ENCODE measurements at places on chromosomes 6 and 20.
A peak's percentile ranks its signal among the peaks of the same experiment; 100 is the strongest.

GRCh38 chr6:6910734-6911295 is 196.9 kb upstream of the RREB1 start:
- no peak for DNase-seq

- DNase-seq, result no peak
Measured at GRCh38 chr6:1764397-1764987, 154.8 kb downstream of the FOXC1 start.

GRCh38 chr20:47124181-47124717 is 229.6 kb downstream of the EYA2 start:
- no peak for DNase-seq

DNA sequence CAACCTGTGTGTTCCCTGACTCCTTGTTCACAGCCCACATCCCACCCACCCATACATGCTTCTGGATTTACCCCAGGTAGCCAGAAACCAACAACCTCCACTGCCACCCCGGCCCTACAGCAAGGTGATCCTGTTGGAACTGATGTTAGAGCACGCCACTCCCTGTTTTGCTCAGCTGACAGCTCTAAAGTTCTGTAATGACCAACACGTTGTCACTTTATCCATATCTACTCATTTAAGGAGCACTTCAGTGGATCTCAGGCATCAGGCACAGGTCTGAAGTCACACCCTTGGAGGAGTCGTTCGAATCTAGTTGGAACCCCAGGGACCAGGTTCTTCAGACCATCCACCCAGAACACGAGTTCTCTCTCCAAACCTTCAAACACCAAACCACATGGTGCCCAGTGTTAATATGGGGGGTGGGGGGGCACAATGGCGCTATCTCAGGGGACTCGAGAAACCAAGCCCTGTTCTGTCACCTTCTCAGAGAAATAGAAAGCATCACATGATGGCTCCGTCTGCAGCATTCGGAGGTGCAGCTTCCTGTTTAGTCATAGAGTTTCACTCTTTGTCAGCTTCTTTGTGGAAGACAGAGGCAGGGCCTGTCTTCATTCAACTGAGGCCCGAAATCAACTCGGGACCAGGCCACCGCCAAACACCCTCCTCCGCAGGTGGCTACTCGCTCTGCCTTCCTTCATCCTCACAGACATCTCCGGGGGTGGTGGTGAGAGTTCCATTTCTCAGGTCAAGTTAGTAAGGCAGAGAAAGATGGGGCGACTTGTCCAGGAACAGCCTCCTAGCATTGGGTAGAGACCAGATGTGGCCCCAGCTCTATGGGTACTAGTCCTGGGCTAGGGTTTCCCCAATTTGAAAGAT is 142.2 kb downstream of the NFATC2 start:
- DNase-seq, result no peak

DNA sequence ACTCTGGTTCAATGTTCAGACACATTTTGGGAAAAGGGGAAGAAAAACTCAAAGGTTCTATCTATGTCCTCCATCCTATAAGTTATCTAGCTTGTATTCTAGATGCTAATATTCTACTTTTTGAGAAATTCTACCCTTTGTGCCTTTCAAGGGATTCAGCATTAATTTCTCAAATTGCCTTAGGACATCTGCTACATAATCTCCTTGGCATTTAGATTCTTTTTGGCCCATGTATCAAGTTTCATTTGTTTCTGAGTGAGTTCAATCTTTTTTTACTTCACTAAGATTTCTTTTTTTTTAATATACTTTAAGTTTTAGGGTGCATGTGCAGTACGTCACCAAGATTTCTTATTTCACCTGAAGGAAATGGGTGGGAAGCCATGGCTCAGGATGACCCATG is 232.7 kb upstream of the TENT5A start:
- no peak for DNase-seq

- no peak for DNase-seq
Measured at GRCh38 chr6:38354037-38354381, 285.7 kb downstream of the BTBD9 start.

DNA sequence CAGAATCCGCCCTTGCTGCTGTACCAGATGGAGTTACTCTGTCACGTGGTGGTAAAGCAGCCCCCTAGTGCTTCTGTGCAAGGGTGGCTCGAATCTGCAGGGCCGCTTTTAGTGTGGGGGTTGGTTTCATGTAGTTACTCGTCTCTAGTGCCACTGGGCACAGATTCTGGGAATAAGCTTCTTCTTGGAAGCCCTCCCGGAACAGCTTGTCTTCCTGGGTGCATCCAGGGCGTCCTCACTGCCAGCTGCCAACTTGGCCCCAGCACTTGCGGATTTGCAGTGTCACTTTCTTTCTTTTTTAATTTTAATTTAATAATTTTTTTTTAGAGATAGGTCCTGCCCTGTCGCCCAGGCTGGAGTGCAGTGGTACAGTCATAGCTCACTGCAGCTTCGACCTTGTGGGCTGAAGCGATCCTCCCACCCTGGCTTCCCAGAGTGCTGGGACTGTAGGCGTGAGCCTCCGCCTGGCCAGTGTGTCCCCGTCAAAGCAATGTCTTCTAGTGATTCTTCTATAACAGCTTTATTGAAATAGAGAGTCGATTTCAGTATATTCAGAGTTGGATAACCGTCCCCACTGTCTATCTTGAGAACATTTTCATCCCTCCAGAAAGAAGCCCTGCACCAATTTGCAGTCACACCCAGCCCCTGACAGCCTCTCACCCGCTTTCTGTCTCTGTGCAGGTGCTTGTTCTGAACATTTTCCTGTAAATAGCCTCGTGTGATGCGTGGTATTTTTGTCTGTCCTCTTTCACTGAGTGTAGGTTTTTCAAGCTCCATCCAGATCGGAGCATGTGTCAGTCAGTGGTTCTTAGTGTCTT is 25.9 kb downstream of the PYGB start:
- DNase-seq, result no peak

DNA sequence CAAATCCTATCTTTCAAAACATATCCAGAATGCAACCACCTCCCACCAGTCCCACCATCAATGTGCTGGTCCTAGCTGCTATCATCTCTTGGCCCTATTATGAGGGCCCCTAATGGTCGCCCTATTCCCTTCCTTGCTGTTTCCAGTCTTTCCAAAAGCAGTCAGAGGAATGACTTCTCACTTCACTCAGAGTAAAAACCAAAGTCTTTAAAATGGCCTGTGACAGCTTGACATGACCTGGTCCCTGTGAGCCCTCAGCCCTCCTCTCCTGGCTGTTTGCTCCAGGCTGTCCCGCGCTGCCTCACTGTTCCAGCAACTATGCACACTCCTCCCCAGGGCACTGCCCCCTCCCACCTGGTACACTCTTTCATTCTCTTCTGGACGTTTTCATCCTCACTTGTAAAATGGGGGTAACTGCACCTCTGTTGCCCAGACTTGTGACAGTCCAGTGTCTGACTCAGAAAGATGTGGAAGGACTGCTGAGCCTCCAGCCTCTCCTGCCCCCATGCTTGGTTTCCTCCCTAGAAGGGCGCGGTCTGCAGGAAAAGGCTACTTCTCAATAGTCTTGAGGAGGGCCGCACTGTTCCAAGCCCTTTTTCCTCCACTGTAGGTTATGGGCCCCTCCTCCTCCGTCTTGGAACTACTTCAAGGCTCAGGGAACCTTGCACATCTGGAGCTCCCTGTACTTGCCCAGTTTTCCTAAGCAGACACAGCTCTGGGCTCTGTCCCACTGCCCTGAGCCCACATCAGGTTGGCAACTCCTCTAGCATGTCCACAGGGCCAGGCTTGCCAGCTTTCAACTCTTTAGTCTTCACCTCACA is 64.7 kb downstream of the MYH7B start:
- DNase-seq, result no peak

DNA sequence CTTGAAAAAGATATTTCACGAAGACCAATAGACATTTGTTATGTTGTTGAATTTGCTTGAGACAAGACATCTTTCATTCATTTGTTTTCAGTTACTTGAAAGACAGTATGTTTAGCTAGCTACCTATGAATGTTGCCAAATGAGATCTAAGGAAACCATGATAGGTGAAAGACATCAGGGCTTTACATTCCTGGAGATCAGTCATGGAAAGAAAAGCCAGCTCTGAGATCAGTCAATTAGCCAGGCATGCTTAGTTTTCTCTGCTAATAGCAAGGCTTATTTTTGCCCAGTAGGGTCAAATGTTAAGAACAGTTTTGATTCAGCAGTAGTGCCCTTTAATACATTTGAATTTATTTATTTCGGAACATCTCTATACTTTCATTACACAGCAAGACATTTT is 116.5 kb upstream of the EDN1 start:
- no peak for DNase-seq

DNA sequence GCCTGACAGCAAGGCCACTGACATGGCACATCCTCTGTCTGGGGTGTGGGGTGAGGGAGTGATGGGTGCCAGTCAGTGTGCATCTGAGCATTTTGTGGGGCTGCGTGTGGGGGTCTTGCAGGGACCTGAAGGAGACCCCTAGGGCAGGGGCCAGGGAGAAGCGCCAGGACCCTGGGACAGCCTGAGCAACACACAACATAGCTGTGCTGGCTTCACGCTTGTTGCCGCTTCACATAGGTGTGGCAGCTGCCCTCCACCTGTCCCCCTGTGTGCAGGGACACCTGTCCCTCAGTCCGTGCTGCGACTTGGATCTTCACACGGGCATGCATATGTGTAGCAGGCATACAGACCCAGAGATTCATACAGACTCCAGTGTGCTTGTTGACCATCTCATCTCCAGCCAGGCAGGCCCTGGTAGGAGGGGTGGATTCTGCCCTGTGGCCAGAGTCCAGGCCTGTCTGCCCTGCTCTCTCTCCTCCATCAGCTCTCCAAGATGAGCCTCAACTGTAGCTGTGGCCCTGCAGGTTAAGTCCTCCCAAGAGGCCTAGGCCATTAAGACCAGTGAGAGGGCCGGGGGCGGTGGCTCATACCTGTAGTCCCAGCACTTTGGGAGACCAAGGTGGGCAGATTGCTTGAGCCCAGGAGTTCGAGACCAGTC is 3.2 kb upstream of the NPBWR2 start:
- no peak for DNase-seq

DNA sequence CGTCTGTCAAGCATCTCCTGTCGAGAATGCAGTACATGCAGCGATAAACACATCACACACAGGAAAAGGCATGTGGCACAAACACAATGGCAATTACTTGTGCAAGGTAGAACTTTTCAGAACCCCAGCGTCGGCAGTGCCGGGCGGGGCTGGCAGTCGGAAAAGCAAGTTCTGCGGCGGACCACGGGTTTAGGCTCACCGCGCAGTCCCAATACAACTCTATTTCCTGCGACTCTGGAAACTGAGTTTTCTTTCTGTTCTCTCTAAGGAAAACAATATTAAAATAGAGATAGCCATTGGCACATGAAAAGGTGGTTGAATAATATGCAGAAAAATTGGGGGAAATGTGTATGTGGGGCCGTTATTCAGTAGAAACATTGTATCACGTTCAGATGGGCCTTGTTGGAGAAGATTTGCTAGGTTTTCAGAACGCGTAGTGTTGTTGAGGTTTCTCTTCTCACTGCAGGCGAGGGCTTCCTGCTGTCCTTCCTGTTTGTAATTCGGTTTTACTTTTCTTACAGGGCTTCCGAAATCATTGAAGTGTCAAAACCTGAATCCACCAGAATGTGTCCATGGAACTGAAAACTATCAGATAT is 369.5 kb downstream of the THBS2 start:
- no peak for DNase-seq

- no peak for DNase-seq
Measured at GRCh38 chr6:42783876-42784642, 2.2 kb downstream of the BICRAL start.

DNA sequence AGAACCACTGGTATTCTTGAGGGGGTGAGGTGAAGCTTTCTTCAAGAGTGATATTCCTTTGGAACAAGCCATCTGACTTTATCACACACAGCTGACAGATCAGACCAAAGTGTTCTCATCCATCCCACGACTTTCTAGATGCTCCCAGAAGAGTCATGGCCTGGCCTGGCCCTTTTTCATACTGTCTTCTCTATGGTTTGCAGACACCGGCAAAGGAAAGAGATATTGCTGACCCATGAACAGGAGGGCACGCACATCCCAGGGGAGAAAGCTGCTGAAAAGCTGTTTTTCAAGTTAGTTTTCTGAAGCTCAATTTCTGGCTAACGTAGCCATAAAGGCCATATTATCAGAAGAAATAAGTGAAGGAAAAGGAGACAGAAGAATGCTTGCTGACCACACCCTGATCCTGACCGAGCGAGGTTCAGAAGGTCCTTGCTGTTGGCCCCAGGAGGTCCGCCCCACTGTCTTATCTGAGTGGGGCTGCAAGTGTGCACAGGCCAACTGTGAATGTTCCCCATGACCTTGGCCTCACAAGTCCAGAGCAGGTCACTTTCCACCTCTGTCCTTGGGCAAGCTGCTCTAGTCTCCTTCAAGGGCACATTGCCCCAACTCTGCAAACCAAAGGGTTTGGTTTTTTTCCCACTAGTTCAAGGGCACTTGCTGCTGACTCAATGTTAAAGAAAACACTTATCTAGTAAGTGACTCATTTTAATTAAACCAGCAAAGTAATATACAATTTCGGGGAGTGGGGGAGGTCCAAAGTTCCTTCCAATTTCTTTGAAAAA is 2.0 kb downstream of the ACSS1 start:
- DNase-seq, result peak; percentile 65

DNA sequence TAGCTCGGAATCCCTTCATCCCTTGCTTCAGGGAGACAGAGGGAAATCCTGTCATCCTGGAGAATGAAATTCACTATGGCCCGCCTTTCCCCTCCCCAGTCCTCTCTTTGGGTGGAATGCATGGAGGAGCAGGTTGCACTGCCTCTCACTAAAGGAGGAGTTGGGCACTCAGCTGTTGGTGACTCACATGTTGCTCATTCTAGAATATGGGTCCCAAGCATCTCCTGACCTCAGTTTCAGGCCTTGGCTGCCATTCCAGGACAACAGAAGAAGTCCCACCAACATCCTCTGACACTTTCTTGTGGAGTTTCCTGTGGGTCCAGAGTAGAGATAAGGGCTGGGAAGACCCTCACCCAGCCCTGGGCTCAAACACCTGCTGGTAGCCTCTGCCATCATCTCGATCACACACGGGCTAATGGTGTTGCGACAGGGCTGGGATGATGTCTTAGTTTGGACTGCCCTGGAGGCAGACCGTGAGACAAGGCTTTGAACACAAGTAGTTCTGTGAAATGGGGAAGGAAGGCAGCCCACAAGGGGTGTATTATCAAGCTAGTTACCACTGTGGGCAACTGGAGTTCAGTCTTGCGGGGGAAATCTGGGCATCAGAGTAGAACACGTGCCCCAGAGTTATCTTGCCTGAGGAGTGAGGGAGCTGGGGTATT is 52.4 kb upstream of the RNF24 start:
- peak; percentile 63 for DNase-seq

DNA sequence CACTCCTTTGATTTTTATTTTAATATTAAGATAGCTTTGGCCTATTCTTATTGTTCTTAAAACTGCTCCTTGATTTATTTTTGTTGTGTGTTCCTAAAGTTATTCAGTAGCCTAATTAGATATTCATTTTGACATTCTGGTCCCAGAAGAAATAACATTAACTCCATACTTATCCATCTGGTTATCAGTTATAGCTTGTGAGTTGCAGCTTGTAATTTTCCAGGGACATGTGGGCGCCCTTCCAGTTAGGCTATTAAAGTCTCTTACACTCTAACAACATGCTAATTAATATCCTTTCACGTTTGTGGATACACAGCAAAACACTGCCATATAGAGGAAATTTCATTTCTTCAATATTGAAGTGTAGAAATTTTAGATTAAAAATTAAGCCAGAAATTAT is 987.5 kb downstream of the HACE1 start:
- DNase-seq, result no peak
